ENCODE measurements at places on chromosomes 1 and 21.
A peak's percentile ranks its signal among the peaks of the same experiment; 100 is the strongest.

DNA sequence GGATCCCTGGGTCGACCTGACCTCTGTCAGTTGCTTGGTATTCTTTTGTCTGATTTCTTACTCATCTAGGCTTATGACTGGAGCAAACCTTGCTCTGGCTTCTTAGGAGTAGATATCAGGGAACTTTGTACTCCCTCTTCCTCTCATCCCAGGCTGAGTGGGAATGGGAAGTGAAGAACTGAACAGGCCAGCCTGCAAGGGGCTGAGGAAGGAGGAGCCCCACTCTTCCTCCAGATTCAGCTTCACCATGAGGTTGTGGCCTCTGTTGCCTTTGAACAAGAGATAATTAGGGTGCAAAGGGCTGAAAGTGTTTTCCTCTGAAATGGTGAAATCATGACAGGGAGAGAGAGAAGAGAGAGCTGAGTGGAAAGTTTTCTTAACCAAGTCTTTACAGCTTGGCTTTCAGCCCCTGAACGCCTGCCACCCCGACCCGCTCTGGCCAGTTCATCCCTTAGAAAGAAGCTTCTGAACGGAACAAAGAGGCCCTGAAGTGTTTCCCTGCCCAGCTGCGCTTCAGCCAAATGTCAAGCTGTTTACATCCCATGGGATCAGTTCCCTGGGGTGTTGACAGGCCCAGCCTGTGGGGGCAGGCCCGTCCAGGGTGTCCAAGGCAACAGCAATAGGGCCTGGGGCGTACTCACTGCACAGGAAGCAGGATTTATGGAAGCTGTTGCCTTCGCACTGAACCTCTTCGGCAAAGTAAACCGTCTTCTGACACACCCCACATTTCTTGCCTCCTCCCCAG is 11.2 kb downstream of the CSRP1 start:
- no peak for DNase-seq

- no peak for DNase-seq
These were observed 123.2 kb downstream of the DPYD start for GRCh38 chr1:97797403-97798183.

DNA sequence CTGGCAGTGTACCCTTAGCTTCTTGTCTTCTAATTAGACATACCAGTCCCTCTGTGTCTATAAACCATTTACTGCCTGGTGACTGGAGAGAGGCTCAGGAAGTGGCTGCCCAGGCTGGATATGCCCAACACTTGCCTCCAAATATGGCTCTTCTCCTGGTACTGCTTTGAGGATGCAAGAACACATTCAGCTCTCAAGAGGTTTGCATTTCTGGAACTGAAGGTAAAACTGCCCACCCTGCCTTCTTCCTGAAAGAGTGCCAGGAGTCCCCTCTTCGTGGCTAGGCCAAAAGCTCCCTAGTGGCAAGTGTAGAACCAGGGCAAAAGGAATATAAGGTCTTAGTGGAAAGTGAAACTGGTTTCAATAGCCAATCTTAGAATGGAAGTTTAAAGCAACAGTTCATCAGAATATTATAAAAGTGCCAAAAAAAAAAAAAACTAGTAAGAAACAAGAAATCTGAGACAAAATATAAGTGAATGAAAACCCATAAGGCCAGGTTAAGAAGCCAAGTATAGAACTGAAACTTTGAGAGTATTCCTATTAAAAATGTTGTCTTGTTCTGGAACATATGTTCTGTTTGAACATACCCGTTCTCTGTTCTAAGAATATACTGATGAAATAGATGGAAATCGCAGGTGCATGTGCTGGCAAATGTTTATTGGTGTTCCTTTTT is 77.2 kb upstream of the CTTNBP2NL start:
- DNase-seq, result no peak

DNA sequence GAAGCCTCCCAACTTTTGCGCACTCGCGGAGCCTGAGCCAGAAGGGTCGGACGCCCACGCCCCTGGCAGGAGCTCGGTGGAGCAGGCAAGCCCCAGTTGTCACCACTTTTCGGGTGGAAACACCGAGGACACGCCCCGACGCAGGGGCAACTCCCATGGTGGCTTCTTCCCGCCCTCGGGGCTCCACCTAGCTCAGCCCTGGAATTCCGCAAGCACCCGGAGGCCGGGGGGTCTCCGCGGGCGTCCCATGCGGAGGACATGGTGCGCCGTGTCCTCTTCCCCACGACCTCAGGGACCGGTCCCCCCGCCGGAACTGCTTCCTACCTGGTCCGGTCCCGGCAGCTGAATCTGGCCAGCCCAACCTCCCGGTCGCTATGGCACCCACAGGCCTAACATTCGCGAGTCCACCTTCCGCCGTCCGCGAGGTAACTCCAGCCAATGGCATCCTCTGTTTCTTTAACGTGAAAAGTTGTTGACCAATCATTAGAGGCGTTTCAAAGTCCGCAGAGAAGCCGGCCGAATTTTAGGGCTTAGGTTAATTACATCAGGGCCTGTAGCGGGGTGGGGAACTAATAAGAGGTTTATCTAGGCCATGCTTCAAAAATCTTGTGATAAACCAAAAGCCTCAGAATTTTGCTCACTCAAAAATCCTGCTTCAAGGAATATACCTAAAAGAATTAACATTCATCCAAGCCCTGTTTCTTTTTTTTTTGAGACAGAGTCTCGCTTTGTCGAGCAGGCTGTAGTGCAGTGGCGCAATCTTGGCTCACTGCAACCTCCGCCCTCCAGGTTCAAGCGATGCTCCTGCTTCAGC is at the start of gene STPG1:
Gene STPG1, minus strand, starts transcription at position 433 of the 814 bp plus-strand sequence. CDS start 12,394 bp downstream, outside the sequence.
- peak; percentile 70 for DNase-seq

DNA sequence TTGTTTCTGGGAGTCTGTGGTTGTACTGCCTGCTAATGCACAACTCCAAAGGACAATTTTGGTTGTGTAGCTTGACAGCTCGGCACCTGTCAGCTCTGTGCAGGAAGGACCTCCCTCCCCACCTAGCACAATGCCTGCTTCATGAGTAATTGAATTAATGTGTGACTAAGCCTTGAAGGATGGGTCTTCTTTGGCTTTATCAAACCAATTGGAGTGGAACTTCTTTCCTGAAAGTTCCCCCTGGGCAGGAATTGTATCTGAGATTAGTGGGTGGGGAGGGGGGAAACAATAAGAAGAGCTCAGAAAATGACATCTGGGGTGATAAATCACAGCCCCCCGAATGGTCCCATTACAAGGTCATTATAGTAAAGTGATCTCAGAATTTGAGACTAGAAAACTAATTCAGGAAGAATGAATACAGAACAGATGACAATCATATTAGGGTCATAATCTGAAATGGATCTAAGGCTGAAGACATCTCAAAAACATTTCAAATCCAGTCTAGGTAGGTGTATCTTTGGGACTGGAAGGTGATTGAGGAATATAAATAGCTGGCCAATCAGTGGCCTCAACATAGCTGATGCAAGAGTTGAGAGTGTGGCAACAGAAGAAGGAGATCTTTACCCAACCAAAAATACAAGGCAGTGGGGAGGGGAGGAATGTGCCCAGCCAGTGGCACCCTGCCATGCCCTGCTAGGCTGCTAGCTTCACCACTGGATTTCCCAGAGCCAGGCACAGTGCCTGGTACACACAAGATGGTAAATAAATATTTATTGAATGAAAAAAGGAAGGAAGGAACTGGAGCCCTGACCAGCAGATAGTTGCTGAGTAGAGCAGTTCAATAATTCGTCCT is 10.1 kb upstream of the SESN2 start:
- DNase-seq, result peak; percentile 23

GRCh38 chr1:37533317-37534093 is 18.9 kb upstream of the MEAF6 start:
- no peak for DNase-seq

DNA sequence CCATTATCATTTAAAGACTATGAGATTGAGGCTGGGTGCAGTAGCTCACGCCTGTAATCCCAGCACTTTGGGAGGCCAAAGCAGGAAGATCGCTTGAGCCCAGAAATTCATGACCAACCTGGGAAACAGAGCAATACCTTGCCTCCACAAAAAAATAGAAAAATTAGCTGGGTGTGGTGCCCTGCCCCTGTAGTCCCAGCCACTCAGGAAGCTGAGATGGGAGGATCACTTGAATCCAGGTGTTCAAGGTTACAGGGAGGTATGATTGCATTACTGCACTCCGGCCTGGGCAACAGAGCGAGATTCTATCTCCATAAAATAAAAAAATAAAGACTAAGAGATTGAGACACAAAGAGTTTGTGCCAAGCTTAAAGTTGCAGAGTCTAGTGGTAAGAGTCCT is 537.0 kb downstream of the DPYD start:
- no peak for DNase-seq

DNA sequence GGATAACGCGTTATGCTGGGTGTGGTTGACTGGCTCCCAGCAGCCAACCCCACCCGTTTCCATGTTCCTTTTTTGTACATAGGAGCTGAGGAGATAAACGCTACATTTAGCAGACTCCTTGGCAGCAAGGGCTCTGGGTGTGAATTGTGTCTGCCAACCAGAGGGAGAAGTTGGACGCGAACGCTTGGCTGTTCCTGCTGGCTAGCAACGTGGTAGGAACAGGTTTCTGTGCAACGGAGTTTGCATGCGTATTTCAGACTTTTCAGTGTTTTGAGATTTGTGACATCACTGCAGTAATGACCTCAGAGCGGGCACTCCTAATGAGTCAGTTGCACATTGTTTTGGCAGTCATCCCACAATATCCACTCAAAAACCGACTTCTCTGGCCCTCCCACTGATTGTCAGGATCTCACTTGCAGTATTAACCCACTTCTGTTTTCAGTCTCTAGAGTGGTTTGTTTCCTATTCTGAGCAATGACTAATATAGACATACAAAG is 98.7 kb upstream of the RGS1 start:
- no peak for DNase-seq

GRCh38 chr1:227731241-227731677 is 3.8 kb downstream of the JMJD4 start:
- no peak for DNase-seq

- no peak for DNase-seq
These were observed 2.7 kb upstream of the PALMD start for GRCh38 chr1:99643021-99643779.

- DNase-seq, result no peak
These were observed 3.6 kb downstream of the UTP11 start for GRCh38 chr1:38015978-38016725.

DNA sequence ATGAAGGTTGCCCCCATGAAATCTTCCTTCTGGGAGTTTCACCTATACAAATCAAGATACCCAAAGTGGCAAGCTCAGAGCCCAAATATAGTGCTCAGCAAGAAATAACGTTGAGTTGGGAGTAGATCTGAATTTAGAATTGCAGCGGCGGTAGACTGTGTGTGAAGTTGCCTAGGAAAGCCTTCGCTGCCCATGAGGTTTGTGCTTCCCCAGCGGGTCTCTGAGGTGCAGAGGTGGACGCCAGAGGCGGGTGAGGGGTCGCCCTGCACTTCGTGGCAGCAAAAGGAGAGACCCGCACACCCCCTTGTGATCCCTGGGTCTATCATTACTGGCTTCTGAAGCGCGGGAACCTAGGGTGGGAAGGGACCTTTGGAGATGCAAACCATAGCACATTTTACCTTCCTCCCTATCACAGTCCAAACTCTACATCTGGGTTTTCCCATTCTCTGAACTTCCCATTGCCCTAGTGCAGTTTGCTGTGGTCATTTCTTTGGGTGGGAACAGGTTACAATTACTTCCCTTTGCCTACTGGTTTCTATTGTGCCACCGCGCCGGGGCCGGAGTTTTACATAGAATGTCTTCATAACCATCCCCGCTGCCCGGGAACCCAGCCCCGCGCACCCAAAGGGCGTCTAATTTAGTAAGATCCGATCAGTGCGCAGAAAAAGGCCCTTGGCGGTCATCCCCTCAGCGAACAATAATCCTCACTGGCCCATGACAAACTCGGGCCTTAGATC is 5.2 kb downstream of the TBX15 start:
- DNase-seq, result no peak

DNA sequence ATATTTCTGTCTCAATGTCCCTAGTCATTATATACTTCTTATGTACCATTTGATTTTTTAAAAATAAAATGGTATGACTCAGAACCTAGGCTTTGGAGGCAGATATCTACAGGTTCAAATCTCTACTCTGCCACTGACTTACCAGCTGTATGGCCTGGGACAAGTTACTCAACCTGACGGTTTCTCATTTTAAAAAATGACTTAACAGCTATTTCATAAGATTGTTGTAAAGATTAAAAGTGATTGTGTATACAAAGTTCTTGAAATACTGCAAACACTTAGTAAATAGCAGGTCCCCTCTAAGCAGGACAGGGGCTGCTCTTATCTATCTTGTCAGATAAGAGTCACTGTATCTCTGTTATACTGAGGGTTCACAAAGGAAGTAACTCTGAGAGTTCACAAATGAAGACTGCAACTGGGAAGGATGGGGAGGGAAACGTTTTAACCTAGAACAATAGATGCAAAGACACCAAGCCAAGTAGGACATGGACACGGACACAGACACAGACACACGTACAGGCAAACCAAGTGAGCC is 2.6 kb downstream of the BCAR3 start:
- no peak for DNase-seq

- peak; percentile 27 for DNase-seq
These were observed 35.8 kb downstream of the UBASH3A start for GRCh38 chr21:42439284-42440186.

DNA sequence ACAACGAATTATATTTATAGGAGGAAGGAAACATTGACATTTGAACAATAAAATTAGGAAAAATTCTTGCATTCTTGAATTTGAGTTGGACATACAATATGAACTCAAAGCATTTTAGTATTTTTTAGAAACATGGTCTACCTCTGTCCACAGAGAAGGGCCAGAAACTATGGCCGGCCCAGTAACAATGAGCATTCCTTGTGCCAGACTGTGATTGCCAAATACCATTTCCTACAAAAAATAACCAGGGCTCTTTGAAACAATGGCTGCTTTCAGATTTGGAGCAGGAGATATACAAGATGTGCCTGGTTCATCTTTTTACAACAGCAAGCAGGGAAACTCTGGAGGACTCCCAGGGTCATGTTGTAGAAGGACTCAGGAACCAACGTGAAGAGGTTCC is 38.4 kb downstream of the NOS1AP start:
- DNase-seq, result no peak

GRCh38 chr1:39954870-39955546 is at the start of gene MFSD2A:
Gene MFSD2A (plus strand): TSS chr1:39955145. CDS start chr1:39955293, 148 bp downstream.
- DNase-seq, result peak; percentile 95

DNA sequence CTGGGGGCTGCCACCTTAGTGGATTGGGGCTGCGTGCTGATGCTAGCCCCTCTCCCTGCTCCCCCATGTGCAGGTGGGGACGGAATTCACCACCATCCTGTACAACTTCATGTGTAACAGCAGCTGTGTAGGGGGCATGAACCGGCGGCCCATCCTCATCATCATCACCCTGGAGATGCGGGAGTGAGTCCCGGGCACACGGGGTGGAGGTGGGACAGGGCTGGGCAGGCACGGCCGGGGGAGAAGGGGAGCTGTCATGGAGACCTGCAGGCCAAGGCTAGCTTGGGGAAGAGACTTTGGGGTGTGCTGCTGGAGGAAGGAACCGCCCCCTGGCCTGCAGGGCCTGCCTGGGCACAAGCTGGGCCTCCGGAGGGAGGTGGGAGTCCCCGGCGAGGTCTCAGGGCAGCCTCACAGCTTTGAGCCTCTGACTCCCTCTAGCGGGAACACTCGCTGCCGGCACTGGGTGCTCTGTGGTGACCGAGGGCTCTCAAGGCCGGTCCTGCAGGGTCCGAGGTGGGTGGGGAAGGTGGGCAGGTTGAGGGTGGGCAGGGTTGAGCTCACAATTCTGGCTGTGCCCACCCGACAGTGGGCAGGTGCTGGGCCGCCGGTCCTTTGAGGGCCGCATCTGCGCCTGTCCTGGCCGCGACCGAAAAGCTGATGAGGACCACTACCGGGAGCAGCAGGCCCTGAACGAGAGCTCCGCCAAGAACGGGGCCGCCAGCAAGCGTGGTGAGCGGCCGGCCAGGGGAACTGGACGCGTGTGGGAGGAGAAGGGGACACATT is 25.0 kb upstream of the CCDC27 start:
- DNase-seq, result peak; percentile 15

- no peak for DNase-seq
These were observed 71.0 kb downstream of the TRIM11 start for GRCh38 chr1:228335406-228336307.

GRCh38 chr1:85374160-85374559 is 90.8 kb downstream of the DDAH1 start:
- no peak for DNase-seq

Measured in stimulated activated CD4-positive, alpha-beta T cell treated with anti-CD3 and anti-CD28 coated beads, Interleukin-4, amount 100 ng/mL, for 1 hour (primary cell).